Stimulated activated memory B cell treated with anti-CD40 and anti-IgM and Interleukin-4, amounts not matched to agents 10 μg/mL and 1 μg/mL and 100 μg/mL, for 72 hours (primary cell): ENCODE measurements at places on chromosomes 3 and 15.

DNA sequence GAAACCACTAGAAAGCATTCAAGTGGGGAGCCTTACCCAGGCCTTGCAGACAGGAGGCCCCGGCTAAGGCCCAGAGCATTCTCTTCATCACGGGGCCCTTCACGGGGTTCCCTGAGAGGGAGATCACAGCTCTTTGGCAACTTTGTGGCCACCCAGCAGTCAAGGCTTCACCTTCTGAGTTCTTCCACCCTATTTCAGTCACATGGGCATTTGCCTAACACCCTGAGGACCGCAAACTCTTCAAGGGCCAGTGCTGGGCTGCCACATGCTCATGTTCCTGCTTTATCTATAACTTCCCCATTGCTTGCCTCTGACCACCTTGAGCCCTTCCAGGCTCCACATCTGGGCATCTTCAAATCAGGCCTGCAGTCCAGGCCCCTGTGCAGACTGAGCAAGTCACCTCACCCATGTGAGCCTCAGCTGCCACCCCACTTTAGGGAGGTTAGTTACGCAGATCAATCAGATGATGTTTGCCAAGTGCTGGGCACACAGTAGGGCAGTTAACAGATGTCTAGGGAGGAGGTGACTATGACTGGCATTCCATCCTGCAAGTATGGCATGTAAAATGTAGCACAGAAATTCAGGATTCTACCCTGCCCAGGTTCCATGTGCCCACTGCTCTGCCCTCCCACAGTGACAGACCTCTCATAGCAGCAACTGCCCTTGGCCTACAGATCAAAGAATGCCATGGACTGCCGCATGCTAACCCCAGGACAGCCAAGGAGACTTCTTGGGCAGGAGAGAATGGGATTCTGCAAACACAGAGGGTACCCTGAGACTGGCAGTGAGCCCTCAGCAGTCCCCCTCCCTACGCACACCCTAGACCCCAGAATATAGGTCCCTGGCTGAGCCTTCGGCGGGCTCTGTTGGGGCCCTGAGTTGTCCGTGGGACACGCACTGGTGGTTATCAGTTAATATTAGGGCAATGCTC lies 37.6 kb upstream of the ZNF710 start:
- H3K27ac ChIP-seq, result no peak overlapping the region
- peaks cover 8% of the 10 kb centered on the region for H3K27me3 ChIP-seq
- no peak overlapping the region for H3K4me3 ChIP-seq
- H3K36me3 ChIP-seq, result no peaks in the 10 kb centered on the region

DNA sequence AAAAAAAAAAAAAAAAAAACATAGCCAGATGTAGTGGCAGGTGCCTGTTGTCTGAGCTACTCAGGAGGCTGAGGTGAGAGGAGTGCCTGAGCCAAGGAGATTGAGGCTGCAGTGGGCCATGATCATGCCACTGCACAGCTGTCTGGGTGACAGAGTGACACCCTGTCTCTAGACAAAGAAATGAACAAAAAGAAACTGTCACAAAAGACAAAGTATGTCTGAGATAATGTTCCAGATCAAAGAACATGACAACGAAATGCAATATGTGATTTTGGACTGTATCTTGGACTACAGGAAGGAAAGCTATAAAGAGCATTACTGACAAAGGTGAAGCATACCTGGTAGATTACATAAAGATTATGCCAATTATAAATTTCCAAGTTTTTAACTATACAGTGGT lies 862.8 kb downstream of the ROBO2 start:
- no peak overlapping the region for H3K27ac ChIP-seq
- H3K4me1 ChIP-seq, result no peaks in the 10 kb centered on the region
- H3K4me3 ChIP-seq, result no peak overlapping the region
- H3K27me3 ChIP-seq, result no peaks in the 10 kb centered on the region
- ATAC-seq, result no peak

GRCh38 chr3:121720163-121720562 lies 29.4 kb downstream of the GOLGB1 start:
- H3K27ac ChIP-seq, result no peak overlapping the region
- H3K27me3 ChIP-seq, result no peaks in the 10 kb centered on the region
- ATAC-seq, result no peak
- H3K4me3 ChIP-seq, result no peak overlapping the region
- peaks cover 12% of the 10 kb centered on the region for H3K4me1 ChIP-seq

DNA sequence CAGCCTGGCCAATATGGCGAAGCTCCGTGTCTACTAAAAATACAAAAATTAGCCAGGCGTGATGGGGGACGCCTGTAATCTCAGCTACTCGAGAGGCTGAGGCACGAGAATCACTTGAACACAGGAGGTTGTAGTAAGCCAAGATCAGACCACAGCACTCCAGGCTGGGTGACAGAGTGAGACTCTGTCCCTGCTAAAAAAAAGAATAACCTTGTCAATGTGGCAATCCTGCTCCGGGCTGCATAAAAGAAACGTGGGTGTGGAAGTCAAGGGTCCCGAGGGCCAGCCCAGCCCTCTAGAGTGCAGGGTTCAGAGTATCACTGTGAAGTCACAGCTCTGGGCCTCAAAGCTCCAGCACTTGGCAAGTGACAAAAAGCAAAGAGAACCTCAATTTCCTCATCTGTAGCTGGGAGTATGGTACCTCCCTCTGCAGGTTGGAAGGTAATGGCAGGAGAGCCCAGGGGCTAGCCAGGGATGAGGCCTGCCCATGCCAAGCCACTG lies 73.5 kb upstream of the IQSEC1 start:
- no peaks in the 10 kb centered on the region for H3K36me3 ChIP-seq
- H3K4me3 ChIP-seq, result no peak overlapping the region
- peaks cover 19% of the 10 kb centered on the region for H3K27me3 ChIP-seq
- no peak for ATAC-seq
- H3K27ac ChIP-seq, result no peak overlapping the region
- peaks cover 7% of the 10 kb centered on the region for H3K4me1 ChIP-seq

- H3K36me3 ChIP-seq, result peaks cover 77% of the 10 kb centered on the region
- H3K27ac ChIP-seq, result no peak overlapping the region
- no peaks in the 10 kb centered on the region for H3K4me1 ChIP-seq
- no peak for ATAC-seq
- no peak overlapping the region for H3K4me3 ChIP-seq
- H3K27me3 ChIP-seq, result no peaks in the 10 kb centered on the region
Observed at GRCh38 chr3:53225651-53226050, 30.2 kb downstream of the TKT start.

- no peak overlapping the region for H3K4me3 ChIP-seq
- H3K36me3 ChIP-seq, result no peaks in the 10 kb centered on the region
- H3K27ac ChIP-seq, result no peak overlapping the region
- no peaks in the 10 kb centered on the region for H3K4me1 ChIP-seq
- peaks cover 10% of the 10 kb centered on the region for H3K27me3 ChIP-seq
Observed at GRCh38 chr3:101195951-101196713, 124.2 kb downstream of the IMPG2 start.

DNA sequence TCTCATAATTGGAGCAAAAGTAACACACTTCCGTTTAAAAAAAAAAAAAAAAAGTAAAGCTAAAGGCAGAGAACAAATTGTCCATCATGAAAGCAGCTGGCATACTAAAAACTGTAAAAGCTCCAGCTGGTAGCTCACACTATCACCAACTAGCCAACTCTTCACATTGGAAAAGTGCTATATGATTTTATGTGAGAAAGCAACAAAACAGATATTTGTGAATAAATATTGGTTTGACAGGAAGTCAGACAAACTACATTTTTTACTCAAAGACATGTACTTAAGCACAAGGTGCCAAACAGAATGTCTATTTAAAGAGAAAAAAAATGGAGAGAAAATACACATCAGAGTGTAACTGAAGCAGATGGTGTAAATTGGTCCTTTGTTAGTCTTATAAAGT lies 231.2 kb upstream of the CADM2 start:
- H3K4me3 ChIP-seq, result no peak overlapping the region
- H3K4me1 ChIP-seq, result no peaks in the 10 kb centered on the region
- H3K36me3 ChIP-seq, result no peaks in the 10 kb centered on the region
- no peak overlapping the region for H3K27ac ChIP-seq
- no peak for ATAC-seq
- no peaks in the 10 kb centered on the region for H3K27me3 ChIP-seq

GRCh38 chr3:194091141-194091540 lies 44.8 kb upstream of the HES1 start:
- no peak for ATAC-seq
- peaks cover 10% of the 10 kb centered on the region for H3K27me3 ChIP-seq
- no peak overlapping the region for H3K4me3 ChIP-seq
- H3K4me1 ChIP-seq, result peaks cover 43% of the 10 kb centered on the region
- no peaks in the 10 kb centered on the region for H3K36me3 ChIP-seq

DNA sequence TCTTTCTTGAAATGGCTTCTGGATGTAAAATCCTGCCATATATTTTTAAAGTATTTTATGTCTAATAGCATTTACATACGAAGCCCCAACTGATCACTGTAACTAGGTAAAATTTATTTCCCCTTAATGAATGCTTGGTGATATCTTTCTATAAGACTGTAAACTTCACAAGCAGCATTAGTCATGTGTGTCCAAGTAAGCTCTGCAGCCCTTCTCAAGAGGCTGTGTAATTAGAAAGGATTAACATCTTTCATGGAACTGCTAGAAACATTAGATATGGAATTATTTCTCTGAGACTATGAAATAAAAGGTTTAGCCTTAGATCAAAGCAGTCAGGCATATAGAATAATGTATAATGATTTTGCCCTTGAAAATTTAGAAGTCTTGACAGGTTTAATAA lies 143.3 kb downstream of the EPHA3 start:
- H3K27me3 ChIP-seq, result no peaks in the 10 kb centered on the region
- H3K36me3 ChIP-seq, result no peaks in the 10 kb centered on the region
- H3K4me3 ChIP-seq, result no peak overlapping the region
- no peaks in the 10 kb centered on the region for H3K4me1 ChIP-seq
- no peak overlapping the region for H3K27ac ChIP-seq
- ATAC-seq, result no peak

GRCh38 chr3:77605308-77605707 lies 565.4 kb downstream of the ROBO2 start:
- ATAC-seq, result no peak
- H3K27ac ChIP-seq, result no peak overlapping the region
- no peaks in the 10 kb centered on the region for H3K27me3 ChIP-seq
- H3K36me3 ChIP-seq, result no peaks in the 10 kb centered on the region
- H3K4me3 ChIP-seq, result no peak overlapping the region
- no peaks in the 10 kb centered on the region for H3K4me1 ChIP-seq

DNA sequence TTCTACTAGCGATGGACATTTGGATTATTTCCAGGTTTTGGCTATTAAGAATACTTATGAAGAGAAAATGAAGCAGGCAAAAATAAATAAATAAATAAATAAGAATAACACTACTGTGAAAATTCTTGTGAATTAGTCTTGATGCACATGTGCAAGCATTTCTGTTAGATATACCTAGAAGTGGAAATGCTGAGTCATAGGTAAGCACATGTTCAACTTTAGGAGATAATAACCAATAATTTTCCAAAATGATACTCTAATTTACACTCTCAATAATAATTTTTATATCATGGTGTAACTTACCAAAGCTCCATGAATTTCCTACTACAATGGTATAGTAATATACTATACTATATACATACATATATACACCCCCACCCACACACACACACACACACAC lies 23.4 kb downstream of the EMC4 start:
- H3K36me3 ChIP-seq, result peaks cover 57% of the 10 kb centered on the region
- H3K27me3 ChIP-seq, result no peaks in the 10 kb centered on the region
- ATAC-seq, result no peak
- peak overlapping the region; percentile 61 for H3K27ac ChIP-seq

- no peak overlapping the region for H3K4me3 ChIP-seq
- peaks cover 93% of the 10 kb centered on the region for H3K36me3 ChIP-seq
- H3K27ac ChIP-seq, result no peak overlapping the region
- H3K27me3 ChIP-seq, result no peaks in the 10 kb centered on the region
Observed at GRCh38 chr3:14156843-14157561, 21.4 kb downstream of the XPC start.

GRCh38 chr3:179688850-179689249 lies 36.0 kb downstream of the USP13 start:
- H3K4me1 ChIP-seq, result no peaks in the 10 kb centered on the region
- no peak overlapping the region for H3K4me3 ChIP-seq
- peaks cover 25% of the 10 kb centered on the region for H3K36me3 ChIP-seq
- no peaks in the 10 kb centered on the region for H3K27me3 ChIP-seq

- no peaks in the 10 kb centered on the region for H3K4me1 ChIP-seq
- H3K27me3 ChIP-seq, result no peaks in the 10 kb centered on the region
- no peak for ATAC-seq
- no peak overlapping the region for H3K27ac ChIP-seq
- H3K36me3 ChIP-seq, result no peaks in the 10 kb centered on the region
- no peak overlapping the region for H3K4me3 ChIP-seq
Observed at GRCh38 chr15:96767703-96768434, 437.4 kb downstream of the NR2F2 start.

DNA sequence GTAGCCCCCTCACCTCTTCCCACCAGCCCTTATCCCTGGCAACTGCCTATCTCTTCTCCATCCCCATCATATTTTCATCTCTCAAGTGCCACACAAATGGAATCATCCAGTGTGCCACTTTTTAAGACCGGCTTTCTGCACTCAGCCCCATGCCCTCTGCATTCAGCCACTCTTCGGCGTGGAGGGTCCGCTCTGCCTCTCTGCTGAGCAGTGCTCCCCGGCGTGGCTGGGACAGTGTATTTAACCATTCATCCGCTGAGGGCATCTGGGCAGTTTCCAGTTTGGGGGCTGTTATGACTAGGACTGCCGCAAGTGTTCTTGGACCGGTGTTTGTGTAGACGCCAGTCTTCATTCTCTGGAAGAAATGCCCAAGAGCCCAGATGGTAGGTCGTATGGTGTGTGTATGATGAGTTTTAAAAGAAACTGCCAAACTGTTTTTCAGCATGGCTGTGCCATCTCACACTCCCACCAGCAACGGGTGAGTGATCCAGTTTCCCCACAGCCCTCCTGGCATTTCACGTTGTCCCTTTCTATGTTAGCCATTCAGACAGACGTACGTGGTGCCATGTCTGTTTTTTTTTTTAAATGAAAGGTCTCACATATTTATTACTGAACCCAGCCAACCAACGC lies 20.9 kb downstream of the IQSEC1 start:
- H3K27ac ChIP-seq, result no peak overlapping the region
- no peak for ATAC-seq
- no peaks in the 10 kb centered on the region for H3K27me3 ChIP-seq
- H3K4me3 ChIP-seq, result no peak overlapping the region
- peaks cover 5% of the 10 kb centered on the region for H3K36me3 ChIP-seq

DNA sequence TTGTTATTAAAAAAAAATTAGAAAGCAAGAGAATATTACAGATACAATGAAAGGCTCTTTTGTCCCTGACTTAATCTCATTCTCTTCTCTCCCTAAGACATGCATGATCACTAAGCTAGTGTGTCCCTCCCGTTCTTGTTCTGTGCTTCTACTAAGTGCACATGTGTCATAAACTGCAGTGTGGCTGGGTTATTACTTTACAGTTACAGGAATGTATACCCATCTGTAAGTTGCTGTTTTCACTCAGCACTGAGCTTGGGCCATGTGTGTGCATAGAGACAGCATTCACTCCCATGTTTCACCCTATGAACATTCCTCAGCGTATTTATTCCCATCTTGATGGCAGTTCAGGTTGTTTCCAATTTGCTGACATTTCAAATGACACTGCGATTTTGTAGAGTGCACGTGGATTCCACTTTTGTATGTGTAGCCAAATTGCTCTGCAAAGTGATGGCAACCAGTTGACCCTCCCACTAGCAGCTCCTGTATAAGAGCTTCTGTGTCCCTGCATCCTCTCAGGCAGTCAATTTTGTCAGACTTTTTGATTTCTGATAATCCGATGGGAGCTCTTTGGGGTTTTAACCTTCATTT lies 145.8 kb upstream of the UBE2E1 start:
- H3K27ac ChIP-seq, result peak overlapping the region; percentile 84
- no peak overlapping the region for H3K4me3 ChIP-seq
- H3K36me3 ChIP-seq, result peaks cover 5% of the 10 kb centered on the region
- no peak for ATAC-seq
- no peaks in the 10 kb centered on the region for H3K27me3 ChIP-seq
